Fibroblast of skin of scalp (primary cell): ENCODE measurements at places on chromosomes 4 and X.
A peak's percentile ranks its signal among the peaks of the same experiment; 100 is the strongest.

DNA sequence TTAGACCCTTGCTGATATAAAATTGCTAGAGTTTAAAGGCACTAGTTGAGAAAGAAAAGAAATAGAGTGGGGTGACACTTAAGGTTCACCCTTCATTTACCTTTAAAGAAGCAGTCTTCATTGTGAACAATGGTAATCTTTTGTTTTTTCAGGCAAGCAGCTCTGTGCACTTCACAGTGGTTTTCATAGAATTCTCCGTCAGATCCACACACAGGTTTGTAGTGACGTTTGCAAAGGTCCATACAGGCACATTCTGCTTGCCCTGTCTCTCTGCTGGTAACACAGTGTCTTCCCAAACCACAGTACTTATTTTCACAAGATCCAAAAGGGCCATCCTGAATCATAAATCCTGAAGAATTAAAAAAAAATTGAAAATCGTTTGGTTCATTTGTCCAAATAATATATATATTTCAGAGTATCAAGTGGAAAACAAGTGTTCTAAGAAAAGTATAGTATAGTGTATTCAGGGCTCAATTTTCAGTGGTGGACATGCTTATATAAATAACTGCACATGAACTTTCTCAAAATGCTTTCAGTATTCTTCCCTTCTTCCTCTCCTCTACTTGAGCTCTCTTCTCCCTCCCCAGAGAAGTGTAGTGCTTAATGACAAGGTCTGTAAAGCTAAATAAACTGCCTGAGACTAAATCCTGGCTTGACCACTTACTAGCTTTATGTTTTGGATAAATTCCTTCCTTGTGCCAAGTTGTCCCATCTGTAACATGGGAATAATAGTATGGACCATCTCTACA, 243.3 kb downstream of the FSTL5 start:
- DNase-seq: no peak

DNA sequence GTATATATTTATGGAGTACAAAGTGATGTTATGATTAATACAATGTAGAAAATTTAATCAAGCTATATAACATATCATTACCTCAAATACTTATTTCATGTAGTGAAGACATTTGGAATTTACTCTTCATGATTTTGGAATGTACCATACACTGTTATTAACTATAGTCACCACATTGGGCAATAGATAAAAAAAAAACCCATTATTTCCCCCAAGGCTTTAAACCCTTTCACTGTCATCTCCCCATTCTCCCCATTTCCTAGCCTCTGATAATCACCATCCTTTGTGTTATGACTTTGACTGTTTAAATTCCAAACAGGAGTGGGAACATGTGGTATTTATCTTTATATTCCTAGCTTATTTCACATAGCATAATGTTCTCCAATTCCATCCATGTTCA, 2189.1 kb upstream of the AGA start:
- DNase-seq: peak; percentile 36

GRCh38 chr4:165967486-165967885, 94.4 kb downstream of the TLL1 start:
- DNase-seq: peak; percentile 40

DNA sequence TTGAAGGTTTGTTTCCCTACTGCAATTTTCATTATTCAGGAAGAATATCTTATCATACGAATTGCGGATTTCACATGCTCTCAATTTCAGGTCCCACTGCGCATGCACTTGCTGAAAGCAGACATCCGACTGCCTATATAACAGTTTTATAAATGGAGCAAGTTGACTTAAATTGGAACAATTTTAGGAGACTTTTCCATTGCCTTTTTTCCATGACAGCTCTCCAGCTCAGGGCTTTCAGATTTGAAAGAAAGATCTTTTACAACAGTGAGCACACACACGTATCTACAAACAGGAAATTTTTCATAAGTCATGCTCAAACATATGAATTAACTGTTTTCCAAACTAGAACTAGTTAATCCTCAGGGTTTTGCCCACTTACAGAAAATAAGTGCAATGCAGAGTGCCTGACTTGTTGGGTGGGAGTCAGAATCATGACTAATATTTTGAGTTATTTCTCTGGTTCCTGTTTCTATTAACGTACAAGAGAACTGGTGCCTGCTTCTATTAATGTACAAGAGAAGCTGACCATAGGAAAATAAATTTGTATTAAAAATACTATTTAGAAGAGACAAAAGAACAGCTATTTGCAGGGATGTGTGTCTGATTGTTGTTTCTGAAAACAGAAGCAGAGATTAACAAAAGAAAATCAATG, 137.9 kb downstream of the GPC3 start:
- DNase-seq: no peak

DNA sequence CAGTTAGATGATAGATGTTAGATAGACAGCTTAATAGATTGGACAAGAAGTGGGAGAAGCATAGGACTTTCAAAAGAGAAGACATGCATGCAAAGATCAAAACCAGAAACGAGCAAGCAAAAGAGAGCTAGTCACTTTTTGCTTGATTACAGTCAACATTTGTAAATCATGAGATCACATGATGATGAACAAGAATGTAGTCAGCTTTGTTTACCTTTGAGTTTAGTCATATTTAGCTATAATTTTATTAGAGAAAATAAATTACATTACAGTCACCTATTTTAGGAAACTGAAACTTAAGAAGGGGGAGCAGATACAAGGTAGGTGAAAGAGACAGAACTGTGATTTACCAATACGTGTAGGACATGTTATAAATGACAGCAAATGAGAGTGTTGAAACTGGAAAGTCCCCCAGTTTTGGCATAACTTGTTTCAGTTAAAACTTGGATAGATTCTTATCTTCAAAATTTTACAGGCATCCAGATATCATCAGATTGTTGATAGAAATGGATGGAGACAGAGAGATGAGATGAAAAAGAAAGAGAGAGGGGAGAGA, 1083.1 kb upstream of the PCDH10 start:
- DNase-seq: no peak

DNA sequence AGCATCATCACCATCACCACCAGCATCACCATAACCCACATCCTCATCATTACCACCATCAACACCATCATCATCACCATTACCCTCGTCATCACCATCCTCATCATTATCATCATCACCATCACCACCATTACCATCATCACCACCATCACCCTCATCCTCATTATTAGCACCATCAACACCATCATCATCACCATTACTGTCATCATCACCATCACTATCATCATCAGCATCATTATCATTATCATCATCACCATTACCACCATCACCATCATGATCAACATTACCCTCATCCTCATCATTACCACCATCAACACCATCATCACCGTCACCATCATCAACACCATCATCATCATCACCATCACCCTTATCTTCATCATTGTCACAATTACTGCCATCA, 51.7 kb downstream of the HTRA3 start:
- DNase-seq: no peak

DNA sequence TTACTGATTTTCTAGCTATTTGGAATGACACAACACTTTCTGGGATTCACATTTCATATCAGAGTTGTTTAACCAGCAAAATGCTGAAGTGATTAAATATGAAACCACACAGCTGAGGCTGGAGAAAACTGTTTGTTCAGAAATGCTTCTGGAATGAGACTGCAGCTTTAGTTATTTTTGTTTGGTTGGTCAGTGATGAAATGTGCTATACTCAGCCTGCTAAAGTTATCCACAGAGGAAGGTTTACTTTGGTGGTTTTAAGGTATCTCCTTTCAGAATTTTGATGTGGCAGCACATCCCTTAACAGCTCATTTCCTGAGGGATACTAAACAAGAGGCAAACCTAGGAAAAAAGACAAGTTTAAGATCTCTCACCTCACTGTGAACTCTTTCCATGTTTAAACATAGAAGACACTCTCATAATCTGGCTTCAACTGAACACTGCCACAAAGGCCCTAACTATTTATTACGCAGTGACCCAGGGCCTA, 106.6 kb upstream of the PDE5A start:
- peak; percentile 95 for DNase-seq

DNA sequence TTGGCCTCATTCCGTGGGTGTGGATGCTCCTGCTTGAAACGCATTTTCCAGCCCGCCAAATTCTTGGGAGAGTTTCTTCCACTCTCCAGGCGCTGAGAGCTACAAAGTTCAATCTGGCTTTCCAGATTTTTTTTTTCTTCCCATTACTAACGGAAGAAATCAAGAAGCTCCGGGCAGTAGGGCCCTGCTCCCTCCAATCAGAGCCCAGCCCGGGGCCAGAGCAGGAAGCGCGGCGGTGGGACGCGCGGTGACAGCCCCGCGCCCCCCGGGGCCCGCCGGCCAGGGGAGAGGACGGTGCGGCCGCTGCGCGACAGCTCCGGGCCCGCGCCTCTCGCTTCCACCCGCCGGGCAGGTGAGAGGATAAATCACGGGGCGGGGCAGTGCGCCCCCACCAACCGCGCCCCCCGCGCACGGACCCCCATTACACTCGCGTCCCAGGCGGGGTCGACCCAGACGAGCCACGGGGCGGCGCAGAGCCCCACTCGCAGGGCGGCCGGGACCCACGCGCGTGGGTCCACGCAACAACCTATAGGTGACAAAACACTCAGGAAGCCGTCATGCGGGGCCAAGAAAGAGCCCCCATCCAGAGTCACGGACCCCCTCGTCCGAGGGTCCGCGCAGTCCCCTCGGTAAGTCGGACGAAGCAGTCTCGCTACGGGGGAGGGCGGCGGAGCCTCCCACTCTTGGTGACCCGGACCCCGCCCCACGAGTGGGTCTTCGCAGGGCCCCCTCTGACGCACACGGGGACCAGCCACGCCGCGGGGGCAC, 868 bp downstream of the AFAP1 start:
- no peak for DNase-seq
